Activated naive CD4-positive, alpha-beta T cell (primary cell): ENCODE measurements at places on chromosomes 12 and 14.

DNA sequence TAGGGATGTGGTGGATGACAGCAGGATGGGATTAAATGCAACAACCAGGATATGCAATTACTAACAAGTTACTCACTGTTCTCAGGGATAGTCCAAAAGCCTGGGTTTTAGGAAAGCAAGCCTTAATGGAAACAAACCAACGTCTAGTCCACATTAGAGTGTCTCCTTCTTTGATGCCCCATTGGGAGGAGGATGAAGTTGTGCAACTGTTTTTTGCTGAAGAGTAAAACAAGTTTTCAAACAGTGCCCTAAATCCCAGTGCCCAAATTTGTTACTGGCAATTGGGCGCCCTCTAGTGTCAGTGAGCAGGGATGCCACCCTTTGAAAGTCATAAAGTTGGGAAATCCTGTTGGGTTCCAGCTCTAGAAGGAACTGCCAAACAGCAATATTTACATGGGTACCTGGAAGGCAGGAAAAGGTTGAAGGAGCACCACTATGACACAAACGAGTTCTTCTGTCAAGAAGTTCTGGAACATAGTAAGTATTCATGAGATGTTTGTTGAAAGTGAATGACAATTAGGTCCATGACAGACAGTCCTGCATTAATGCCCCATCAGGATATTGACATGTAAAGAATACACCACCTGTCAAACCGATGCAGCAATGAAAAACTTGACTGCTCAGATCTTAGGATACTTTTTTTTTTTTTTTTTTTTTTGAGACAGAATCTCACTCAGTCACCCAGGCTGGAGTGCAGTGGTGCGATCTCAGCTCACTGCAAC lies 11.1 kb upstream of the DPF3 start:
- no peak for DNase-seq

- no peak for DNase-seq
These were observed 41.3 kb upstream of the ARID2 start for GRCh38 chr12:45688183-45688582.

GRCh38 chr12:106113446-106113823 lies 25.3 kb downstream of the NUAK1 start:
- no peak for DNase-seq

DNA sequence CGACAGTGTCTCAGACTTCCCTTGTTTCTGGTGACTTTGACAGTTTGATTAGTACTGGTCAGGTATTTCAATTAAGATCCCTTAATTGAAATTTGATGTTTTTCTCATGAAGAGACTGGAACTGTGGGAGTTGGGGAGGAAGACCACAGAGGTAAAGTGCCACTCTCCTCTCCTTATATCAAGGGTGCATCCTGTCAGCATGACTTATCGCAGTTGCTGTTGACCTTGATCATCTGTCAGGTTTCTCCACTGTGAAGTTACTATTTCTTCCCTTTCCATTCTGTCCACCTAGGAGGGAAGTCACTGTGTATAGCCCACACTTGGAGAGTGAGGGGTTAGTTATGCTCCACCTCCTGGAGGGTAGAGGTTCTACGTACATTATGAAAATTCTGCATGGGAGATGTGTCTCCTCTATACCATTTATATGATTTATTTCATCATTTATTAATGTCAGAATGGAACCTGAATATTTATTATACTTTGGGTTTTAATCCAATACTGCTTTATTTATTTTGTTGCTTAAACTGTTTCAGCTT lies 40.3 kb upstream of the SMOC1 start:
- no peak for DNase-seq

- DNase-seq = no peak
These were observed 104.3 kb downstream of the FLRT2 start for GRCh38 chr14:85634205-85634604.

DNA sequence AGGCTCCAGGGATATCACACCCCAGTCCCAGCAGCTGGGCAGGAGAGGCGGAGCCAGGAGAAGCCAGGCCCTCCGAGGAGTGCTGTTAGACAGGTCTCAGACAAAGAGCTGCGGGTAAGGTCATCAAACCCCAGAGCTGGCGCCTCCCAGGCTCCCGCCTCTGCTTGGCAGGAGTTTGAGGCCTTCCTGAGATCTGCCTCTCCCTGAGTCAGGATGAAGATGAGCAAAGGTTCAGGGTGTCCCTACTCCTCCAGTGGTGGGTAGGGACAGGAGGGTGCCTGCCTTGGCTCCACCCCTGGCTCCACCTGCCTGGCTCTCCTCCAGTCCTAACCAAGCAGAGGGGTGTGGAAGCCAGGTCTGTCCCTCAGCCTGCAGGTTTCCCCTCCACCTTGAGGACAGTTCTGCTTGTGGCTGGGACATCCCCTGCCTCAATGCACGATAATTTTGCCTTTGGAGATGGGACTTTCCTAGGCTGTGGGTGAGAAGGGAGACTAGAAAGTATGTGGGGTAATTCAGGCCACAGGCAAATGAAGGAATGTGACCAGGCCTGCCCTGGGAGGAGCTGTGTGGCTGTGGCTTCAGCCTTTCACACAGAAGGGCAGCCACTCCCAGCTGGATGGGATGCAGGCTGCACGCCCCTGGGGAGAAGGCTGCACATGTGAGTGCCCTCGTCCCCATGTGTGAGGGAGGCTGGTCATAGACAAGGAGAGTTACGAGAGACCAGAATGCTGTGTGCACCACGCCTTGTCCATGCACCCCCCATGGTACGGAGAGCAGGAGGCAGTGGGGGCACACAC lies 2.2 kb downstream of the PLEKHG6 start:
- DNase-seq = no peak

- peak; percentile 37 for DNase-seq
These were observed at the start of gene RIC8B for GRCh38 chr12:106774005-106774807. TSS of gene RIC8B (plus strand) at chr12:106774682. CDS start at chr12:106774746, 64 bp downstream.

- DNase-seq = no peak
These were observed 184.5 kb downstream of the SSPN start for GRCh38 chr12:26379777-26380467.
